ENCODE measurements at places on chromosomes 6 and 20.

DNA sequence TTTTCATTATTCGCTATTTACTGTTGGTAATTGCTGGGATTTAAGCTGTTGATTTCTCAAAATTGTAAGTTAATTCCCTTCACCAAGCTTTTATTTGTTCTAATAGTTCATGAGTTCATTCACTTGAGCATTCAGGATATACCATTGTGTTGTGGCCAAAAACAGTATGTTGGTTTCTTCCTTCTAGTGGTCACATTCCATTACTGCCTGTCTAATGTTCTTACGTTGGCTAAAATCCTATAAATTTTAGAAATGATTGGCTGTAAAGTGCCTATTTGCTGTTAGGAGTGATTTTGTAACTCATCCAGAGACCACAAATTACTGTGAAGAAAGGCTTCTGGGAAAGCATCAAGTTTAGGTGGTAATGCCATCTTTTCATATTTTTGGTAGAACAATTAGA is 76.3 kb downstream of the FARS2 start:
- peak; percentile 30 for DNase-seq

- DNase-seq = peak; percentile 68
Measured at GRCh38 chr6:30325150-30325872, 1.4 kb upstream of the TRIM39 start.

DNA sequence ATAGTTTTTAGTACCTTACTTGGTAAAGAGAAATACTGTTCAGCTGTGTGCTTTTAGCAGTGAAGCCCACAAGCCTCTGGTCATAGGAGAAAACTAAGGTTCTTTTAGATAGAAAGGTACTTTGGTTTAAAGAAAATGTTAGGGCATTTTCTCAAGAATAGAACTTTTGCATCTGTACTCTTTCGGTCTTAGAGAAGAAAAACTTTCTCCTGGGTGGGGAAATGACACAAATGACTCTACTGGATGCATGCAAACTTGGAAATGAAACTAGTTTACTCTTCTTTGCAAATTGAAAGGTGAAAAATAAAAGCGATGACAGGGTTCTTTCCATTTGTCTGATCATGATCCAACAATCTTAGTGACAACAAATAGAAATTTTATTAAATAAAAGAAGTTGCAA is 2.1 kb upstream of the TMEM217 start:
- no peak for DNase-seq

- no peak for DNase-seq
Measured at GRCh38 chr6:139367810-139368351, 6.6 kb downstream of the CITED2 start.

DNA sequence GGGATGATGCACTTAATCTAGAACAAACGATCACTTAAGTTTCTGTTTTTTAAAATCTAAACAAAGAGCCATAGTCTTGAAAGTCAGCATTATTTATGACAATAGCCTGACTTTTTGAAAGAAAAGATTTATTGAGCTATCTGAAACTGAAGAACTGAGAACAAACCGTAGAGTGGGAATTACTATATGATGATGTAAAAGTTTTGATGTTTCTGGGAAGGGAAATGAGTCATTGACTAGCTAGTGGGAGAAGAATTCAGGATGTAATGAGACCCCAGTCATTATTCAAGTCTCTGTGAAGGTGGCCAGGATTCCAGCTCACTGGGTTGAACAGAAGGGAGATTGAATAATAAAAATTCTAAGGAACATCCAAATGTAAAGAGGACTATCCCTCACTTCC is 83.4 kb upstream of the FABP7 start:
- DNase-seq = peak; percentile 31

DNA sequence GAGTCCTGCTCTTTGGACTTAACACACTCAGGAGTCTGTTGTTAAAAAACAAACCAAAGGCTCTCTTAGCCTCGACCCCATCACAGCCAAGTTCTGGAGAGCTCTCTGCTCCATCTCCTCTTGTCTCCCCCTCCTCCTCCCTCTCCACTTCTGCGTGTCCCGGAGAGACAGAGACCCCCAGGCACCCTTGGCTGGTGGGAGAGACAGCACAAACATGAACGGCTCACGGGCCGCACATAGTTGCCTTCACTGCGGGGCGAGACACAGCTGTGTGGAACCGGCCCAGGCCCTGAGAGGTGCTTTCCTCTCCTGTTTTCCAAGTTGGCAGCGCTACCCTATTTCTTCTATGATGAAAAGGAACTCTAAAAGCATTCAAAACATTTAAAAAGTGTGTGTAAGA is 23.3 kb upstream of the MYT1 start:
- no peak for DNase-seq

GRCh38 chr20:43294031-43294430 is 104.3 kb upstream of the PTPRT start:
- no peak for DNase-seq

- no peak for DNase-seq
Measured at GRCh38 chr6:108163267-108163643, 2.6 kb upstream of the NR2E1 start.

GRCh38 chr20:41567615-41568014 is 50.6 kb downstream of the CHD6 start:
- no peak for DNase-seq

- DNase-seq = peak; percentile 24
Measured at GRCh38 chr6:25297039-25297441, 17.9 kb downstream of the CARMIL1 start.

DNA sequence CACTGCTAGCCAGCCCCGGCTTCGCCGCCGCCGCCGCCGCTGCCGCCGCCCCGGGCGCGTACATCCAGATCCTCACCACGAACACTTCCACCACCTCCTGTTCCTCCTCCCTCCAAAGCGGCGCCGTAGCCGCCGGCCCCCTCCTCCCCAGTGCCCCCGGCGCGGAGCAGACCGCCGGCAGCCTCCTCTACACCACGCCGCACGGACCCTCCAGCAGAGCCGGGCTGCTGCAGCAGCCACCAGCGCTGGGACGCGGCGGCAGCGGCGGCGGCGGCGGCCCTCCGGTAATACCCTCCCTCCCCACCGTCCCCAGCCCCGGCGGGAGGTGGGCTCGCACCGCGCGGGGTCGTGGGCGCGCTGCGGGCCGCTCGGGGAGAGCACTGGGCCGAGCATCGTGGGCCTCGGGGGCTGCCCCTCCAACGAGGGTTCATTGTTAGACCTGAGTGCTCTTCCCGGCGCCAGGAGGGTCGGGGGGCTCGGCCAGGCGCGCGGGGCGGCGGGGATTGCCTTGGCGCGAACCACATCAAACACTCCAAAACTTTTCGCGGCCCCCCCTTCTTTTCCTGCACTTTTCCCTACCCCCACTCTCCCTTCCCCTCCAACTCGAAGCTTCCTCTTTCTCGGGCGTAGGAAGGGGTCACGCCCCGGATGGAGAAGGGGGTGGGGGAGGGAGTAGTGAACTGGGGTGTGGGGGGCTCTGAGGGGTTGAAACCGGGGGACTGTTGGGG is 827 bp downstream of the E2F3 start:
- DNase-seq = peak; percentile 19

DNA sequence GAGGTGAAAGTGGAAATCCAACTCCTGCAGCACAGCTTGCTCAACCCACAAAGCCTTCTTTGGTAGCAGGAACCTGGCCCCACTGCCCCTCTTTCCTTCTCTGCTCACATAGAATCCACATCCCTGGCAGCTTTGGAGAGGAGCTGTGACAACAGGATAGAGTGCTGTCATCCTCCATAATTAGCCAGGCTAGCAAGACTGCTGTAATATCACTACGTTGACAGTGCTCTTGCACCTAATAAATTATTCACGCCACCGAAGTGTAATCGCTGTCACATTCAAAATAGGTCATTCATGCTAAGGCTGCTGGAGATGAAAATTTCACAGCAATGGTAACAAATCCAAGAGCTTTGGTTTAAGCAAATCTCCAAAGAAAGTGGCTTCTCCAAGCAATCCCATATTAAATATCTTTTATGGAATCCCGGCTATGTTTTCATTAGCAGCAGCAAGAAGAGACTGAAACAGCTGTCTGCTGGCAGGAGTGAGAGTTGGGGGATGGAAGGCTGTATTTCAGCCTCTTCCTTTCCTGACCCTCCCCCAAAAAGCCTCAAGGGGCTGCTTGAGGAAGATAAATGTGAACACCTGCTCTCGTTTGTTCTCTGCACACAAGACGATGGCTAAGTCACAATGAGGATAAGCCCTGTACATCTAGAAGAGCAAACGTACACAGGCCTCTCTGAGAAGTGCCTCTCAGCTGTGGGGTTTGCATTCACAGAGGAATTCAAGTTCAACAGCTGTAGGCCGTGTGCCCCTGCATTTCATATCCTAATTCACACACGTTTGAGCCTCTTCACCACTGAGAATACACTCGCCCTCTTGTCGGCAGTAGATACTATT is 16.5 kb downstream of the RIPOR2 start:
- DNase-seq = no peak

DNA sequence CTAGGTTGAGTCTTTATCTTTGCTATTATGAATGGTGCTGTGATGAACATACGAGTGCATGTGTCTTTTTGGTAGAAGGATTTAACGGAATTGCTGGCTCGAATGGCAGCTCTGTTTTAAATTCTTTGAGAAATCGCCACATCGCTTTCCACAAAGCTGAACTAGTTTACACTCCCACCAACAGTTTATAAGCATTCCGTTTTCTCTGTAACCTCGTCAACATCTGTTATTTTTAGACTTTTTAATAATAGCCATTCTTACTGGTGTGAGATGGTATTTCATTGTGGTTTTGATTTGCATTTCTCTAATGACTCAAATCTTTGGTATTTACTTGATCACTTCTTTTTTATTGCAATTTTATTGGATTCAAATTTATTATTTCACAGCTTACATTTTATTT is 117.4 kb upstream of the HDGFL1 start:
- no peak for DNase-seq

DNA sequence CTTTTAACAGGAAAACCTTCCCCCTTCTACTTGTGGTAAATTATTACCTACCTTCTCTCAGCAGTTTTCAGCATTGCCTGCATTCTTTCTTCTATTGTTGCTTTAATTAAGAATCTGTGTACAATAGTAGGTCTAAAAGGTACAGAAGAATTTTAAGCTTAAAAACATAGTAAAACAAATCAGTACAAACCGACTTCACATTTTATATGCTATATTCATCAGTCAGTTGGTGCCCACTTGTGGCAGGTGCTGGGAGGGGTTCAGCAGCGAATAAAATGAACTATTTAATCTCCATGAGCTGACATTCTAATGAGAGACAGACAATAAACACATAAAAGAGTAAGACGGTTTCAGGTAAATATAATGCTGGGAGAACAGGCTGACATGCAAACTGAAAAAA is 73.4 kb upstream of the FBXO30 start:
- no peak for DNase-seq

GRCh38 chr6:39426073-39426456 is 103.6 kb upstream of the KCNK16 start:
- DNase-seq = peak; percentile 82

DNA sequence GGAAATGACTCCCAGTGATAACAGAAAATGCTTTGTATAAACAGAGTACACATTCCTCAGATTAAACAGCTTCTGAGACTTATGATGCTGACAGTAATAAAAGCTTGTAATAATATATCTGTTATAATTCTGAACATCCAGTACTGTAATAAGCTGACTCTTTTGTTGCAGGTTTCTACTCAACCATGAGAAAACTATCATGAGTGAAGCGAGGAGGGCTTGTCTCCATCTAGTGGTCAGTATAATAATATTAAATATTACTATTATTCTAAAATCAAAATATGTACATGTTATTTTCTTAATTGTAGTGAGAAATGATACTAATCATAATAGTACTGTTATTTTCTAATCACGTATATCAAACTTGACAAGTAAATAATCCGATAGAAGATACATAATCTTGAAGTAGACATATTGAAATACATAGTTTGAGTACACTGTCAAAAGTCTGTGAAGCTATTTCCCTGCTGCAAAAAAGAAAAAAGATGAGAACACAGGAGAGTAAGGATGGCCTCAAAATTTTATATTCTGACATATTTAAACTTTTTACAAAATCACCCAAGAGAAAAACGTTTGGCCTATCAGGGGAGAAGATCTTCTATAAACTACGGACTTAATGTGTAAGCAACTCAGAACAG is 183.1 kb downstream of the MOXD1 start:
- peak; percentile 26 for DNase-seq

DNA sequence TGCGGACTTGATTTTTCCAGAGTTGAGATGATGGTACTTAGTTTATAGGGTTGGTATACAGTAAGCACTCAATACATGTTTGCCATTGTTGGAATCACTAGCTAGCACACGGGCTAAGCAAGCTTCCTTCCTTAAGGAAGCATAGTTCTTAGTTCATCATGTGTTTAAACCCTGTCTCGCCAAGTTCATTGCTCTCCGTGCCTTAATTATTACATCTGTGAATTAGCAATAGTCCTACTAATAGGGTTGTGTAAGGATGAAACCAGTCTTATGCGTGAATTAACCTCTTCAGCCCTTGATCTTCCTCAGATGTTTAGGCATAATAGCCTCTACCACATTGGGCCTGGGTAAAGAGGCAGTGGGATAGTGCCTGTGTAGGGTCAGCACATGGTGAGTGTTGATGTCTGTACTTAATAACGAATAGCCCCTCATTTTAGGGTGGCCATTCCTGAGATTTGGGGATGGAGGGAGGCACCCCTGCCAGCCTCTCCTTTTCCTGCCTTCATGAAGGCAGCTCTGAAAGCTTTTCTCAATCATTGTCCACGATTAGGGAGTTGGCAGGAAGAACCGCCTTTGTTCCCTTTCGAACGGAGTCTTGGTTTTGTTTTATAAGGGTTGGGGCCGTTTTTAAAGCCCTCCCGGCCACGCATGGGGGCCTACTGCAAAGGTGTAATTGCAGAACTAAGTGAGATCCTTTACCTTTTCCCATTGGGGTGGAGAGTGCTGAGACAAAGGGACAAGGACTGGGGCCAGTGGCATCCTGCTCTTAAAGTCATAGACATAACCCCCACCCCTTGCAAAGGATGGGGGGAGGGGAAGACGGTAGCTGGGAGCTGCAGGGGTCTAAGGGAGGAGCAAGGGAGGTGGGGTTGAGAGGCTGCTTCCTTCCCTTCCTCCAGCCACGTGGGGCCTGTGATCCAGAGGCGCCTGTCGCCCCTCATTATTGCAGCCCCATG is 2.1 kb downstream of the DNMT3B start:
- no peak for DNase-seq

DNA sequence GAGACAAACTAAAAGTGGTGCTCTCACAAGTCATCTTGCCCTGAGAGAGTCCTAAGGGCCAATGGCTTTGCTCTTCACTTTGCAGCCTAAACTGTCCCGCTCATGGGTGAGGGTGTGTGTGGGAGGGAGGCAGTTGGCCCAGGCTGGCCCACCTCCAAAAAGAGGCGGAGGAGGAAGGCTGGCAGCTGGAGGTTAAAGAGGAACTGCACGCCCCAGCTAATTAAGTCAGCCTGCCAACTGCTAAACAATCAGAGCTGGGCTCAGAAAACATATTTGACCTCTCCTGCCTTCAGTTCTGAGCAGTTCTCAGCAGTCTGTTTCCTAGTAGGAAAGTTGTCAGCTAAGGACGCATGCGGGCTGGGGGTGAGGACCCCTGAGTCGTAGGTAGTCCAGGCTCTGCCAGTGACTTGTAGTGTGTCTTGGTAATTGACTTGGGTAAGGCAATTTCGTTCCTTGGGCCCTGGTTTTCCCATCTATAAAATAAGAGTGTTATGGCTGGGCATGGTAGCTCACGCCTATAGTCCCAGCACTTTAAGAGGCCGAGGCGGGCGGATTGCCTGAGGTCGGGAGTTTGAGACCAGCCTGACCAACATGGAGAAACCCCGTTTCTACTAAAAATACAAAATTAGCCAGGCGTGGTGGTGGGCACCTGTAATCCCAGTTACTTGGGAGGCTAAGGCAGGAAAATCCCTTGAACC is 17.0 kb downstream of the GSS start:
- no peak for DNase-seq

Measured in AG08395 (cell line).